NCI-H2081 (cell line): ENCODE measurements at places on chromosomes 3 and 15.

DNA sequence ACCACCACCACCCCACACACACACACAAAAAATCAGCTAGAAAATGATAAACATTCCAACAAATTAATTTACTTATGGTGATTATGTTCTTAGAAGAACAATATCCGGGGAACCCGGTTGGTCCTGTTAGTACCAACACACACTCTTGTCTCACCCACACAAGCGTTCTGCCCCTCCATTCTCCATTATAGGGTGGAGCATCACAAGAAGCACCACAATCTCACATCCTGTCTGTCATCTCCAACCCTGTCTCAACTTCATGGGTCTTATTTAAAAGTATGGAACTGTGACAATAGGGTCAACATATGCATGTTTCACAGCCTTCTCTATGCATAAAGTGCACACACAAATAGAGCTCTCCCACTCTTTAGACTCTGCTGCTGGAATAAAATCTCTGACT, 5.6 kb downstream of the GSK3B start:
- DNase-seq = no peak

GRCh38 chr3:14377838-14378169, 24.6 kb upstream of the SLC6A6 start:
- no peak for DNase-seq

DNA sequence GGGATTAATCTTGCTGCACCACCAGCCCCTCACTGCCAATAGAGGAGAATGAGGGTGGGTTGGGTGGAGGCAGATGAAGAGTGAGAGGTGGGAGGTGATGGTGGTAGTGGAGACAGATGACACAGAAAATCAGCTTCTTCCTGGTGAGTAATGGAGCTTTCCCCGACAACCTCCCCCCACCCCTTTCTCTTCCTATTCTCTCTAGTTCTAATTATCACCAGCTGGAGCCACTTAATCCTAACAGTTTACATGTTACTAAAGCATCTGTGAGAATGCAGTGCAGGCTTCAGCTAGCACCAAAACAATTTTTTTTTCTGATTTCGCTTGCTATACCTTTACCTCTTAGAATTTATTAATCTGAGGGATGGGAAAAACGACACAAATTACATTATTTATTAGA, 116.1 kb upstream of the DNAJC19 start:
- DNase-seq = peak; percentile 54

- DNase-seq = no peak
These were observed 32.4 kb downstream of the C3orf80 start for GRCh38 chr3:160257606-160258005.

GRCh38 chr15:95016511-95017229, 785.3 kb downstream of the MCTP2 start:
- DNase-seq = no peak

DNA sequence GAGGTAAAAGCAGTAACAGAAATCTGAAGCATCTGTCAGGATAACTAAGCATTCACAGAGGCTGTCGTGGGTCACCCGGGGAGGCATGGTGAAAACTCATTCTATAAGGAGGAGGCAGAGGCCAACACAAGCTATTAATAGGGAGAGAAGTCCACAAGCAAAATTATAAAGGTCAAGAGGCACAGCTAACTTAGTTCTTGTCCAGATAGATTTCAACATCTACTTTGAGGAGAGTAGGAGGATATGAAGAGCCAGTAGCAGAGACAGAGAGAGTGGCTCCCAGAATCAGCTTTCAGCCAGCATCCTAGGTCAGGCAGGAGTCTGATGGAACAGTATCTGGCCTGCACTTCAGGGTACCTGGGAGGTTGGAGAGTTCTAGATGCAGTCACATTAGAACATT, 95.3 kb downstream of the STAC start:
- no peak for DNase-seq

DNA sequence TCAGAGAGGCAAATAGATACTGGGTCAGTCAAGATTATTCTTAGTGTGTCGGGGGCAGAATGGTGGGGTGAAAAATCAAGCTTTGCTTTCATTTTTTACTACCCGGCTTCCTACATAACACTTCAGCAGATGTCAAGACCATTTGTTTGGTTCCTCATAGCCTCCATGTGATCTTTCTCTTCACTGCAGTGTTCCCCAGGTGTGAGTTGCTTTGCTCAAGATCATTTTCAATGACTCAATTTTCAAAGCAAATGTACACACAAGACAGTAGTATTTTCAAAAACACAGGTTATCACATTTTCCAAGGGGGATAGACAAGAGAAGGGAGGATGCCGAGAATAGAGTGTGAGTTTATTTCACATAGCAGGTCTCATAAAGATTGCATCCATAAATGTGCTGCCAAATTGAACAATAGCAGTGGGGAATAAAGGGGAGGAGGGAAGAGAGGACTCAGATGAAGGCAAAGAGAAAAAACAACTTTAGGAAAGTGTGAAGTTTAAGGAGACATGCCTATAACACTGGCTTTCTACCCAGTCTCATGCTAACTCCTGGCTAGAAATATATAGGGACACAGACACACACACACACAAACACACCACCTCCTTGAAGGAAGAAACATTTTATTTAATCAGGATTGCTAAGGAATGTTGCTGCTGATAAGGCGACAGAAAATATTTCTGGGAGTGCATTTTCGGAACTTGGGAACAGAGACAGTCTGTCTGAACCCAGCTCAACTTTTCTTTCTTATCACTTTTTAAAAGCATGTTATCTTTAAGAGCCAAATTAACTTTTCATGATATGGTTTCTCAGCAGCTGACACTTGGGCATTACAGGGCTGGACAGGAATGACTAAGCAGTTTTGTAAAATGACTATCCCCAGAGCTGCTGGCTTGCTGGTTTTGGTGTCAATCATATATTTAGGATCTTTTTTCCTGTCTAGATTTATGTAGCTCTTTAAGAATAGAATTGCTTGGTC, 402.4 kb downstream of the RBMS3 start:
- DNase-seq = no peak

- DNase-seq = no peak
These were observed 25.0 kb downstream of the TKT start for GRCh38 chr3:53230789-53231188.

DNA sequence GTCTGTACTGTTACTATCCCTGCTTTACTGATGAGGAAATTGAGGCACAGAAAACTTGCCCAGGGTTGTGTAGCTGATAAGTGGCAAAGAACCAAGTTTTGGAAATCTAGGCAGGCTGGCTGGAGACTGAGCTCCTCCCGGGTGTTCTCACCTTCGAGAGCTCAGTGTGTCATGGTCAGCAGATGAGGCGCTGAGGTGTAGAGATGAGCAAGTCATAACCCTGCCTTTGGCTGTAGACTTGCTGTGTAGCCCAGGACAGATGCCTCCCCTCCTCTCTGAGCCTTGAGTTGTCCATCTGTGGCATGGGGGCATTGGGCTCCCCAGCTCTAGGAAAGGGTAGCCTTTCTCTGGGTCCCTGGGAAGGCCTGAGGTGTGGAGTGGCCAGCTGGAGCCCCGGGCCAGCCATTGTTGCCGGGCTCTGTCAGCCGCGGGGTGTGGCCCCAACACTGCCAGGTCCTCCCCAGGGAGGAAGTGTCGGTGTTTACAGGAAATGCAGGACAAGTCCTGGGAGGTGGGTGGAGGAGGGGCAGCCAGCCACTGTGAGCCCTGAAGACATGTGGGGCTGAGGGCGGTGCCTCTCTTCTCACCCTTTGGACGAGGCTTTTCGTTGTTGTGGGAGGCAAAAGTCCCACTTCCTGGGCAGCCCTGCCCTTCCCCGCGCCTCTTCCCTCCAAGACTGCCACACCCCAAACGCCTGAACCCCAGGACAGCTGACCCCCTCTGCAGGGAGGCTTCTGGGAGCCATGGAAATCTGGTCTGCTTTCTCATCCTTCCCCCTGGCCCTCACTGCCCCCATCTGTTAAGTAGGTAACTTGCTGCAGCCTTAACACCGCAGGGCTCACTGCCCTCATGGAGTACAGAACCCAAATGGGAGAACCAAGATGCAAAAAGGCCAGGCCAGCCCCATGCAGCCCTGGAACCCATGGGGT, 29.1 kb downstream of the FGD5 start:
- no peak for DNase-seq

GRCh38 chr3:106560451-106560966, 691.7 kb upstream of the CBLB start:
- DNase-seq = no peak

- no peak for DNase-seq
These were observed 67.7 kb downstream of the CYP19A1 start for GRCh38 chr15:51270706-51271105.

- no peak for DNase-seq
These were observed 31.1 kb downstream of the VGLL4 start for GRCh38 chr3:11612515-11613188.

GRCh38 chr15:85934691-85935090, 140.0 kb upstream of the KLHL25 start:
- DNase-seq = no peak

DNA sequence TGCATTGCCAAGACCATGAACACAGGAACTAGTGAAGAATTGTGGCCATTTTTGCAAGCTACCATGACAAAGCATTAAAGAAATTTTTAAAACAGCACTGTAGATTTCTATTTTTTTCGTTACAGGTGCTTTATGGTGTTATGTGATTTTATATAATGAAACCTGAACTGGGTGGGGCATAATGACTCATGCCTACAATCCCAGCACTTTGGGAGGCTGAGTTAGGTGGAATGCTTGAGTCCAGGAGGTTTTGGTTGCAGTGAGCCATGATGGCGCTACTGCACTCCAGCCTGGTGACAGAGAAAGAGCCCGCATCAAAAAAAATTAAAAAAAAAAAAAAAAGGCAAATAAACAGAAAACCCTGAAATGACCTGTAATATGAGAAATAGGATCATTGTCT, 846.7 kb downstream of the EPHA3 start:
- DNase-seq = no peak

GRCh38 chr3:27720899-27721716, 1.0 kb downstream of the EOMES start:
- peak; percentile 50 for DNase-seq

DNA sequence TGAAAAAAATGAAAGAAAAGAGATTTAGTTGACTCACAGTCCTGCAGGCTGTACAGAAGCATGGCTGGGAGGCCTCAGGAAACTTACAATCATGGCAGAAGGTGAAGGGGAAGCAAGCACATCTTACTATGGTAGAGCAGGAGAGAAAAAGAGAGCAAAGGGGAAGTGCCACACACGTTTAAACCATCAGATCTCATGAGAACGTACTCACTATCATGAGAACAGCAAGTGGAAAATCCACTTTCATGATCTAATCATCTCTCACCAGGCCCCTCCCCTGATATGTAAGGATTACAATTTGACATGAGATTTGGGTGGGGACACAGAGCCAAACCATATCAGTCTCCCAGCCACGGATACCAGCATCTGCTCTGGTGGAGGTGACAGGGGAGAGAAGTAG, 50.8 kb upstream of the CPOX start:
- no peak for DNase-seq

GRCh38 chr3:120125992-120126391, 31.7 kb upstream of the GSK3B start:
- no peak for DNase-seq

DNA sequence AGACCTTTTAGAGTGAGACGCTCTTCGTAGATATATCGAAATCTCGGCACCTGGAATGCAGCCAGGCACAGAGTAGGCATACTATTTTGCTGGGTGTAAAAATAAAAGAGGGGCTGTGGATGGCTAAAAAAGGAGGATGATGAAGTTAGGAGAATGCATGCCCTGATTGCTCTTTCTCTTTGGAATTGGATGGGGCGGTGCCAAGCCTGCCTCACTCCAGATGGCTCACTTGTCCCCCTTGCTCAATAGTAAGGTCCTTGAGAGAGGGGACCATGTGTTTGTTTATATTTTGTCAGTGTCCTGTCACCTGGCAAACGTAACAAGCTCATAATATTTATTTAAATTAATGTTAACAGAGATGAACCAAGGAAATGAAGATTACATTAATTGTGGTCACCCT, 33.0 kb downstream of the SNRK start:
- no peak for DNase-seq
